SK-MEL-5 (cell line): ENCODE measurements at places on chromosomes 7 and 10.

DNA sequence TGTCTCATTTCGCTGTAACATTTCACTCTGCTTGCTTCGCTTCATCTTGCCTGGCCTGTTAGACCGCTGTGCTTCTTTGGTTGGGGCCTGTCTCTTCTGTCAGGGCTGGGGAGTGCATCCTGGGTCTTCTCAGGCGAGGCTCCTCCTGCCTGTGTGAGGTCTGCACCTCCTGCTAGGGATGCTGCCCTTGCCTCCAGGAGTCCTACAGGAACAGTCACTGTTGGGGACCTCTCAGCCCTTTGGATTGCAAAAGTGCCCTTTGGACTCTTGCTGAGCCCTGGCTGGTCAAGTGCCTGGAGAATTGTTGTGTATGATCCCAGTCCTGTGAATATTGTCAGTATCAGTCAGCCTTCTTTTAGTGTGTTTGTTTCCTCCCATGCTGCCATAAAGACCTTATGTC is 84.1 kb downstream of the MDFIC start:
- DNase-seq, result no peak

- no peak for DNase-seq
Observed at GRCh38 chr10:100129424-100129823, 47.8 kb upstream of the CPN1 start.

- DNase-seq, result no peak
Observed at GRCh38 chr7:55533050-55533728, 39.1 kb downstream of the VOPP1 start.

DNA sequence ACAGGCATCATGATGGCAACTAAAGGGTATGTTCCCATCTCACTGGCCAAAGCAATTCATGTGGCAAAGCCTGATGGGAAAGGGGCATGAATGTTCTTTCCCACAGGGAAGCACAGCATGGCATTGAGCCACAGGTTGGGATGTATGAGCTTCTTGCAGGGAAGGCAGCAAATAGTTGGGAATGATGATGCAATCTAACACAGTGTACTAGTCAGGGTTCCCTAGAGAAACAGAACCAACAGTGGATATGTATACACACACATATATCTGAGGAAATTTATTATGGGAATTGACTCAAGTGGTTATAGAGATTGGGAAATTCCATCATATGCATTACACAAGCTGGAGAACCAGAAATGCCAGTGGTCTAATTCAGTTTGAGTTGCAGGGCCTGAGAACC is 253.6 kb upstream of the NPVF start:
- DNase-seq, result no peak

DNA sequence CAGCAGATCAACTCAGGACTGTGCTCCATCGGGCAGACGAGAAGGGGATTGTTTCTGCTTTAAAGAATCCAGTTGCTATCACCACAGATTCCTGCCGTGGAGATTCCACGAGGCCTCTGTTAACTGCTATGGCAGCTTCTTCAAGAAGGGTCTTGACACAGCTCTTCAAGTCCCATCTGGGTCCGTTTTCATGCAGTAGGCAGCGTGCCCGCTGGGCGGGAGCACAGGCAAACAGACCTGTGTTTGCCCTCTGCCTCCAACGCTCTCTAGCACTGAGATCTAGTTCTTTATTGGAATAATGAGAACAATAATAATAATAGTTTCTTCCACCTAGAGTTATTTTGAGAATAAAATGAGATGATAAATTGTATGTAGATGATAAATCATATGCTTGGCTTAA is 127.2 kb upstream of the SP8 start:
- no peak for DNase-seq

- DNase-seq, result no peak
Observed at GRCh38 chr10:99382176-99382575, 48.2 kb downstream of the GOT1 start.

- DNase-seq, result peak; percentile 32
Observed at GRCh38 chr7:7696458-7697119, 21.8 kb downstream of the RPA3 start.

DNA sequence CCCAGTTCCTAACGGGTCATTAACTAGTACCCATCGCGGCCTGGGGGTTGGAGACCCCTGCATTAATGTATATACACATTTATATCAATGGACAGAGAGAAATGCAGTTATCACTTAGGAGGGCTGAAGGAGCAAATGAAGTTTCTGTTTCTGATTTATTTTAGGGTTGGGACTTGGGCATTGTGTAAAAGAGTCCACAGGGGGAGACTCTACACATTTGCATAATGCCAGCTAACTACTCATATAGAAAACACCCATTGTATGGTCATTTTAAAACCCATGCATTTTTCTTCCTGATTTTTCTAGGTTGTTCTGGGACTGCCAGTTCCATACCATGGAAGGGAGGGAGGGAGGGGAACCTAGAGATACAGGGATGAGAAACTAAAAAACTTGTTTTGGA is 23.5 kb downstream of the BCCIP start:
- DNase-seq, result no peak

GRCh38 chr7:2283074-2283473 is 31.2 kb downstream of the SNX8 start:
- no peak for DNase-seq

DNA sequence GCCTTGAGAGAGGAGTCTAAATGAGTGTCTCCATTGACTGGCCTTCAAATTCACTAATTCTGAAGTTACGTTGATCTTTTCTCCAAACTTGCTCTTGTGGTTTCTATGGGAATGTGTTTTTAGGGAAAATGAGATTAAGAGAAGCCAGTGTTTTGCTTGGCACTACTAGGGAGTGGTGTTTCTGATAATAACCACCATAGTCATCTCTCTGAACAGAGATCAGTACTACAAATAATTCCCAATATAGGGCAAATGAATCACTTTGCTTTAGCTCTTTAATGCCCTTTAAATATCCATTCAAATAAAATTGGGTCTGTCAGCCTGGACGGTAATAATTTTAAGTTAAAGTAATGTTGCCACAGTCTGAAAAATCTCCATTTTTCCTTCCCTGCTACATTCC is 90.8 kb downstream of the NRF1 start:
- no peak for DNase-seq

DNA sequence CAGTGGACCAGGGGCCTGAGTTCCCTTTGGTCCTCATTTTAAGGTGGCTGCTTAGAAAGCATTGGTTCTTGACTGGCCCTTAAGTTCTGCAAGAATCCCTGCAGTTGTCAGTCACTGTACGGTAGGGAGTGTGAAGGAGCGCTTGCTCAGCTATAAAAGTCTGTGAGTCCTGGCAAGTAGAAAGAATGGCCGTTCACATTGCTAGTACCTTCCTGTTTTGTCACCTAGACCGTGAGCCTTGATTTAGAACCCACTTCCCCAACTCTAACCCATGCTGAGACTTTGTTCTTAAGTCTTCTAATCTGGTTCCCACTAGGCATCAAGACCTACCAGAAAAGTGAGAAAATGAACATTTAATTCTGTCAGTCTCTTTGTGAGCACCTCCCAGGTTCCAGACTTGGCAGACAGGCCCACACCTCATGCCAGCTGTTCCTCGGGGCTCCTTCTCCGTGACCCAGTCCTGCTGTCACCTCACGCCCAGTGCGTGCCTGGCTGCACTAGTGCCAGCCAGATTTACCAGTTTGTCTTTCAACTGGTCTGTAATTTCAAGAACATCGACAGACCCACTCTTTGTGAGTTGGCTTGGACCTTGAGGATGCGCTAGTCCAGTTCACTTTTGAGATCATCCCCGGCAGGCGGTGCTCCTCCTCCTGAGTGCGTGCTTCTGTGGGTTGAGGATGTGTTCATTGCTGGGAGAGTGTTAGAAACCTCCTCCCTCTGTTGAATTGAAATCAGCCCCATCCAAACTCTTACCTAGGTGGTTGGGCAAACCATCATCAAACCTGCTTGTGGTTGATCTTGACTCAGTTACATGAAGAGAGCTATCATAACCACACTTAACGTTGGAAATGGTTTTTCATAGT is 78.5 kb downstream of the SHH start:
- no peak for DNase-seq

DNA sequence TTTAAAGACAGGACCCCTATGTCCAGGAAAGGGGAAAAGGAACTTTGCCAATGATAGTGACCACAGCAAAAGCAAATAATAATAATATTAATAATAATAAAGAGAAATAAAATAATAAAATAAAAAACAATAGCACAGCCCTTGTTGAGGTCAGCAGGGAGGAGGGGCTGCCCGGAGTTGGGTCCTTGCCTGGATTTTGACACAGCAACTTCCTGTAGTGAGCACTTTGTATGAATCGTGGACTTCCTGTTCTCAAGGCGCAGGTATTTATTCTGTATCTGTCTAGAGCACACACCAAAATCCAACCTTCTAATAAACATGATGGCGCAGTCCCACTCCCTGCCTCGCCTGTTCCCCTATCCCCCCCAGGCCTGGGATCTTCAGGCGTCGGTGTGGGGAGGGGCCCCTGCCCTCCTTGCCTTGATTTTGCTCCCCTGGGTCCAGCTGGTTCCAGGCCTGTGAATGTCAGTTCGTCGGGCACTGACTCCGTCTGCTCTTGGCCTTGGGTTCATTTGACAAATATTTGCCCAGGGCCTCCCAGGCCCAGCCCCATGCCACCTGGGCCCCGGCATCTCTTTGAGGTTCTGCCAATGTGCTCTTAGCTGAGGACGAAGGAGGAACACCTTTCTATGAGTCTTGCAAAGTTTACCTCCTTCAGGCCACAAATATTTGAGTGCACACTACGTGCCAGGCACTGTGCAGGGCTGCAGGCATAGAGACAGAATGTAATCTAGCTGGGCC is 13.9 kb downstream of the TRIM8 start:
- DNase-seq, result no peak

DNA sequence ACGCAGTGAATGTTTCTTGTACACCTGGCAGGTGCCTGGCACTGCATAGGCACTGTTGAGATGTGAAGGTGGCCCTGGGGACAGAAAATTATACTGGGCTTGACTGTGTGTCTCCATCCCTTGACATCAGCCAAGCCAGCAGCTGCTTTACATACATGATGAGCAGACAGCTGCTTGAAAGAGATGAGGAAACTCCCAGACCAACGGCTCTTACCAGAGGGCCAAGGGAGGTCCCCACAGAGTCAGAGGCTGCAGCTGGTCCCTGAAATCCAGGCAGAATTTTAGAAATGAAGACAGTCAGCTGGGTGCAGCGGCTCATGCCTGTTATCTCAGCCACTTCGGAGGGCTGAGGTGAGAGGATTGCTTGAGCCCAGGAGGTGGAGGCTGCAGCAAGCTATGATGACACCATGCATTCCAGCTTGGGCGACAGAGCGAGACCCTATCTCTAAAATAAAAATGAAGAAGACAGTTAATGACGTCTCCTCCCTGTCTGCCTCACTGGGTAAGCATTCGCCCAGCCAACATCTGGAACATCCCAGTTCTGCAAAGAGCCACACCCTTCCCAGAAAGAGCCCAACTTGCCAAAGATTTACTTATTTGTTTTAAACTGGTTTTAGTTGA is 17.6 kb downstream of the LIMK1 start:
- no peak for DNase-seq

- no peak for DNase-seq
Observed at GRCh38 chr7:106681815-106682495, 21.0 kb upstream of the CCDC71L start.

DNA sequence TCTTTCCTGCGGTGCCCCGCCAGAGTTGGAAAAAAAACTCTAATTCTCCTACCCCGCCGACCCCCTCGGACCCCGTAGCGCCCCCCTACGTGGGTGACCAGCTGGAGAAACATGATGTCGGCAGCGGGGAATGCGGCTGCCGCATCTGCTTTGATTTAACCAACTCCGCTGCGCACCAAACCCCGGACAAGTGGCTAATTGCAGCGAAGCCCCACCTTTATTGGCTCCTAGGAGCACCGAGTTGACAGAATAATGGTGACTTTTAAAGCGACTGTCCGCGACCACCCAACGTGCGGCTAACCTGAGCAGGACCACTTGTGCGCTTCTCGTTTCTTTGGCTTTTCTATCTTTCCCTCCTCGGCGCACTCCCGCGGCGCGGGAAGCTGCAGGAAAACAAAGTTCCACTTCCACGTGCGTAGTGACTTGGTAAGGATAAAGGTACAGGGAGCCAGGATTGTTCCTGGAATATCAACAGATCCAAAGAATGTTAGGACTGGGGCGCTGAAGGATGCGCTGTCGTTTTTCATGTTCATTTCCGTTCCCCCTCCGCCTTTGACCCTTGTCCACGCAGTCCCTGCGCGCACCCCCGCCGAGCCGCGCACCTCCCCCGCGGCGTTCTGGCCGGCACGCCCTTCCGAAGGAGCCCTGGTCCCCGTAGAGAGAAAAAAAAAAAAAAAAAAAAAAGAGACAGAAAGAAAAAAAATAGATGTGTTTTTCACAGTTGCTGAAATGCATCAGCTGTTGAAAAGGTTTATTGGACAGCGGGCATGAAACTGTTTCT is 1.4 kb downstream of the WNT16 start:
- DNase-seq, result no peak

GRCh38 chr7:112201411-112201810 is 4.8 kb downstream of the DOCK4 start:
- no peak for DNase-seq

DNA sequence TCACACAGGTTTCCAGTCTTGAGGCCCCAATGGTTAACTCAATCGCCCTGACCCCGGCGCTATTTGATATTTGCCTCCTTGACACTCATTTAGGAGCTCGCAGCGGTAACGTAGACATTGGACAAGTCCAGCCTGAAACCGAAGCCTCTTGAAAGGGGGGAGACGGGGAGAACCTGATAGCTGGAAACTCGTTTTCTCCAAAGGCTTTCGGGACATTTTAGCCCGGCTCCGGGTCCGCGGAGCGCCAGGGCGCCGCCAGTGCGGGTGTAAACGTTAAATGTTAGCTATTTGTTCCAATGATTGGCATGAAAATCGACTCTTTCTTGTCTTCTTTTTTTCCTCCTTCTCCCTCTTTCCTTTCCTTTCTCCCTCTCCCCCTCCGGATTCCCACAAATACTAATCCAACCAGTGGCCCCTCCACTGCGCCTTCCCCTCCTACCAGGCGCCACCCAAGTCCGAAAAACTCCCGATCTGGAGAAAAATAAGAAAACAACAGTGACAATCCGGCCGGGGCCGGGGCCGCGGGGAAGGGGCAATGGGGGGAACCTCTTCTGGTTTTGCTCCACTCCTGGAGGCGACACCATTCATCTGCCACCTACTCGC is 17.2 kb upstream of the GATA3 start:
- DNase-seq, result no peak

DNA sequence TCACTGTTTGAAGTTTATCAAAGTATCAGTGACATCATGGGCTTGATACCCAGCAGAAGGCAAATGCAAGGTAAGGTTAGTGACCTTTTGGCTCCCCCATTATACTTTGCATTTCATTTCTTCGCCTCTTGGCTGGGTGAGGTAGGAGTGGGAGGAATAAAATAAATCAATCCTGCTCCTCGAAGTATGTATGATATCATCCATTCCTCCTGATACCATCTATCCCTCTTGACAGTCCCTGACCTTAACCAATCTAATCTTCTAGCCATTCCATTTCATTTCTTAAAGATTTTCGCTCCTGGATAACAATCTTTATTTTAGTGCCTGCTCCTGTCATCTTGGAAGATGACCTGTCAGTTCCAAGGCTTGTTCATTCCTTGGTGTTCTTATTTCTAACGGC is 1083.3 kb downstream of the NXPH1 start:
- DNase-seq, result no peak
